ENCODE measurements at places on chromosomes 1 and 21. TPM values are rescaled to one million over a fixed set of nuclear protein-coding genes. Genes with fewer than 3 reads are reported as not detected.

DNA sequence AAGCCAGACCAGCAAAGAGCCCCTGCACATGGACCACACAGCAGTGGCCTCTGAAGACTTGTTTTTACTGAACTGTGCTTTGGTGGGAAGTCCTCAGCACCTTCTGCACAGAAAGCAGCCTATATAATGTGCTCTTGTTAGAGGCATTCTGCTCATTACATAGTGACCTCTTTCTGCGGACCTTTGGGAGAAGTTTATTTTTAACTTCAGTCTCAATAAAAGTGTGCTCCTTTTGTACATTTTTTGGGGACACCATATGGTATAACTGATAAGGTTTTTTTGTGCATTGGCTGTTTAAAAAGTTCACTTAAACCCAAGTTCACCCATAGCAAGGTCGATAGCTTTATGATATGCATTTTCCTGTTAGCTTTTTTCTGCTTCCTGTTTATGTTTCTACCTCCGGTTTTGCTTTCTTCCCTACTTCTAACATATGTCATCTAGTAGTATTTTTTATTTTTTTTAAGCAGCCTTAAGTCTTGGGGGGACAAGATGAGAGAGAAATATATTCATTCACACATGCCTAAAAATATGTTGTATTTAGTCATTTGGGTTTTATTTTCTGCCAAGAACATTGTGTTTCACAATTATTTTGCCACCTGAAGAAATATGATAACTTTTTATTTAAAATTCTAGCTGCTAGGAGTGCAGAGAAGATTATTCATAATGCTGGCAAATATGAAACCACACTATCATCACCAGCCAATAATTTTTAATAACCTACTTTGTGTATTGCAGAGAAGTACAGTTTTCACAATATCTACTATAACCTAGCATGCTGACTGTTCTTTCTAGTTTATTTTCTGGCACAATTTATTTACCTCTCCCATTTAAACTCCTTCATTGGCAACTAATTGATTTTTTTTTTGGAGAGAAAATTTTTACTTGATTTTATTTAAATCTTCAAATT is 22.9 kb upstream of the SLC19A2 start:
- DNase-seq, result no peak

DNA sequence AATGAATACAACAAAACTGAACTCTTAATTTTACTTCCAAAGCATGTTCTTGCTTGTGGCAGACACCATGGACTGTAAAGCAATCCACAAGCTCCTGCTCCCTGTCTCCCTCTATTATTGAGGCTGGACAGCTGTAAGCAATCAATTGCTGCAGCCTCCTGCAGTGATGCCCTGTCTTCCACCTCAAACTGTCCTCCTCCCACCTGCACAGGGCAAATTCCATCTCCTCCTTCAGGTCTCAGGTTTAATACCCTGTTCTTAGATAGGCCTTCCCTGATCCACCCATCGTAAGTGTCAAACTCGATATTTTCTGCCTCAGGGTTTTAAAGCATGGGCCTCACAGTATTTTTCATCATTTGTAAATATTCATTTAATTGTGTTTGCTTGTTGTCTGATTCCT is 81.8 kb downstream of the LYST start:
- DNase-seq, result no peak

DNA sequence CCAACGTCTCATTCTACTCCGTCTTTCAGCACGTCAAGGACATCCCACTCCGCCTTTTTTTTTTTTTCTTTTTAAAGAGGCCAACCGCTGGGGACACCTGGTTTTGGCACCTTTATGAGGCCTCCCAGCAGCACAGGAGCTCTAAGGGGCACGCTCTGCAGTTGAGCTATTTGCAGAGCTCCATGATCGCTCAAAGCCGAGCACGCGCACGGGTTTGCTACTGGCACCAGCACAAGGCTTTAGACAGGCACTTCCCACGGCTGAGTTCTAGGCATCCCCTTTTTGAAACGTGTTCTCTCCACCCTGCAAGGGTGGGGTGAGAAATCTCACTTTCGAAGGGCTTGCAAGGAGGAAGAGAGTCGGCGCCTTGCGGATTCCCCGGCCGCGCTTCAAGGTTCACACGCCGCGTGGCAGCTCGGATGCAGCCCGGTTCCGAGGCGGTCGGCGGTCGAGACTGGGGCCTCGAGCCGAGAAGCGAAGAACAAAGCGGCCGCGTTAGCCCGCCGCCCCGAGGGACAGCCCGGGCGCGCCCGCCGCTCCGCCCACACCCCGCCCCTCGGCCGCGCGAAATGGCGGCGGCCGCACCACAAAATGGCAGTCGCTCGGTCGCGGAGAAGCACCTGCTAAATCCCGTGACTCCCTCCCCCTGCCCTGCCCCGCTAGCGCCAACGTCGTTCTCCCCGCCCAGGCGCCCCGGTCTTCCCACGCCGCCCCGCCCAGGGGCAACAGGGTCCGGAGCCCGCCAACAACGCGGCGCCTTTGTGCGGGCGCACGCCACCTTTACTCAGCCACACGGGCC is 12.9 kb upstream of the SPEN start:
- DNase-seq, result peak; percentile 97

DNA sequence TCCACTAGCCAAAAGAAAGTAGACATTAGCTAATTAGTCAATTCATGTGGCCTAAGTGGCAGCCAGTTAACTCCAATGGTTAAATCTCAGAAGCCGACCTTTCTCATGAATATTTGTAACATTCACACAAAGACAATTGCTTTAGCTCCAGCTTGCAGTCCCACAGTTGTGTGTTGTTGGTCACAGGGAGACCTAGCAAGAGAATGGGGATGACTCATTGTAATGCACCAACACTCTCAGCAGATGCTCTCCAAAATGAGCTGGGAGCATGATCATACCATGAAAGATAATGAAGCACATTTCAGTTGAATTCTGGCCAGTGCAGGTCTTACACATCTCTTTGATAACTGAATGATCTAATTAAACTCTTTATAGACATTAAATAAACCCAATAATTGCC is 160.4 kb downstream of the HLX start:
- peak; percentile 76 for DNase-seq

DNA sequence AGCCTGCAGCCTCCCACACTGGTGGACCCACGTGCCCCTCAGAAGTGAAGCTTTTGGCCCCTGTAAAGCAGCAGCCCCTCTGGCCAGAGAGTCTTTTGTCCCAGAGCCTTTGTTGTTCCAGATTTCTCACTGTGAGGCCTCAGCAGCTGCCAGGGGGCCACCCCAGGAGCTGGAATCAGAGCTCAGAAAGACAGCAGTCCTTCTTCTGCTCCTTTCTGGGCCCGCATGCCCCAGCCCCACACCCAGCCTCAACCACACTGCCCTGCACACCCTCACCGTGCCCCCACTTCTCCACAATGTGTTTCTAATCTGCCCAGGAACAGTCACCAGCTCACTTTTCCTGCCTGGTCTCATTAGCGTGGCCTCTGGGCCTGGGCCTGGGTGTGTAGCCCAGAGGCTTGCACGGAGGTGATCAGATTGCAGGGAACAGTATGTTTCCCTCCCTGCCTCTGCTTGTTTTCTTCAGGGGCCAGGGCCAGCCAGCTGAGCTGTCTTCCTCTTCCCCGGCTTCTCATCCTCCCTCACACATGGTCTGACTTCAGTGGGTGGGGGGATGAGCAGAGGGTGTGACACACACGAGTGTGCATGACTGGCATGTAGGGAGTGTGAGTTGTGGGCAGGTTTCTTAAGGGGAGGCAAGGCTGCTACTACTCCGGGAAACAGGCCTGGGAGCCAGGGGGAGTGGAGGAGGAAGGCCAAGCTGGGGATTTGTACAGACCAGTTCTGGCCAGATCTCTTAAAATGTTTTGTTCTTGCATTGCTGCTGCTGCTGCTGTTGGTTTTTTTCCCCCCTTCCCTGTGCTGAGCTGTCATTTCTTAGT is 82.5 kb upstream of the ZNF648 start:
- DNase-seq, result peak; percentile 28

DNA sequence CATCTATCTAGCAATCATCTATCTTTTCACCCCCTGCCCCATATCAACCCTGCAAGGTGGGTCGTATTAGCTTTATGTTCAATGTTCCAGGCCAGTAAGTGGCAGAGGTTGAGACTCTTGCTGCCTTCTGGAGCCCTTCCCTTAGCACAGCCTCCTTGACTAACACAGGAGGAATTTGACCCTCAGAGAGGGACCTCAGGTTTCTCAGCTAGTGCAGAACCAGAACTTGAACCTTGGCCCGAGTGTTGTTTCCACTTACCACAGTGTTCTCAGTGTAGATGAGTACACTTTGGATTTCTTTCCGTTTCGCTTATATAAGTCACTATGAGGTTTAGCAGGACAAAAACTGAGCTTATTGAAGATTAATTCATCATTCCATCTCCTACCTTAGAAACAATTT is 11.1 kb upstream of the ATF3 start:
- no peak for DNase-seq

DNA sequence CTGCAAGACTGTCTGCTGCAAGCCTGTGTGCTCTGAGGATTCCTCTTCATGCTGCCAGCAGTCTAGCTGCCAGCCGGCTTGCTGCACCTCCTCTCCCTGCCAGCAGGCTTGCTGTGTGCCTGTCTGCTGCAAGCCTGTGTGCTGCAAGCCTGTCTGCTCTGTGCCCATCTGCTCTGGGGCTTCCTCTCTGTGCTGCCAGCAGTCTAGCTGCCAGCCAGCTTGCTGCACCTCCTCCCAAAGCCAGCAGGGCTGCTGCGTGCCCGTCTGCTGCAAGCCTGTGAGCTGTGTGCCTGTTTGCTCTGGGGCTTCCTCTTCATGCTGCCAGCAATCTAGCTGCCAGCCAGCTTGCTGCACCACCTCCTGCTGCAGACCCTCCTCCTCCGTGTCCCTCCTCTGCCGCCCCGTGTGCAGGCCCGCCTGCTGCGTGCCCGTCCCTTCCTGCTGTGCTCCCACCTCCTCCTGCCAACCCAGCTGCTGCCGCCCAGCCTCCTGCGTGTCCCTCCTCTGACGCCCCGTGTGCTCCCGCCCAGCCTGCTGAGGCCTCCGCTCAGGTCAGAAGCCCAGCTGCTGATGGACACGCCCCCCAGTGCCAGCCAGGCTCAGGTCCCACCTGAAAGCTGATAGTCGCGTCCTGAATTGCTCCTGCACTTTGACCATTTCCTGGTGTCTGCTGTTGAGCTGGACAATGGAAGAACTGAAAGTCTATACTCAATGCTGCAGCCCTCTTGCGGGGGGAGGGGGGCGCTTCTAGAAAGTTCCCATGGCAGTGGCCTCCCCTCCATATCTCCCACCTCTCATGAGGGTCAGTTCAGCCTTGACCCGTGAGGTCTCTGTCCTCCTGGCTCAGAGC is 1.2 kb downstream of the KRTAP10-4 start:
- no peak for DNase-seq

Gene CNIH4
- total RNA-seq, result 101 TPM

Gene HSD3B1
- total RNA-seq, result not detected

Gene HJV
- total RNA-seq, result not detected

Gene SLC2A5
- under 0.01 TPM for total RNA-seq
